Muscle of leg (tissue), 16 donors: ENCODE measurements at places on chromosomes 12 and 14. TPM values are rescaled to one million over a fixed set of nuclear protein-coding genes. Genes with fewer than 3 reads are reported as not detected.

MIA2 gene
- 19.4 TPM for total RNA-seq

ENDOU gene
- total RNA-seq, result 0.31 TPM

CACNA1C gene
- total RNA-seq, result 3.6 TPM

AICDA gene
- 0.40 TPM for total RNA-seq

TAS2R42 gene
- total RNA-seq, result not detected

TMTC1 gene
- 34.7 TPM for total RNA-seq

RNF31 gene
- total RNA-seq, result 36.4 TPM

GRCh38 chr14:39665075-39665475 is 232.8 kb upstream of the FBXO33 start:
- no peak for DNase-seq

DNA sequence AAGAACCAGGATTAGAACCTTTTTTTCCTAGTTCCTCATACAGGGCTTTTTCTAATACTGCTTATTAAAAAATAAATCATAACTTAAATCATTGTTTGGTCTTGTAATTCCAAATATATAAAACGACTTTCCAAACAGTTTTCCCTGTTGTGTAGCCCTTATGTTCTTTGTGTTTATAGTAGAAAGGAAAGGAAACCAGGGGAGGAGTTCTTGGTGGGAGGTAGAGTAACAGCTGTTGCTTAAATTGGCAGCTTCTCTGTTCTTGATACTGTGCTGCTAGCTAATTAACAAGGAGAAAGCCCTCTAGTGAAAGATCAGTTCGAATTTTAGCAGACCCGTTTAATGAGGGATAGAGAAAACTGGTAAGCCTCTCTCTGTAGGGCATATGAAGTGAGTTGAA is 15.0 kb downstream of the SRP54 start:
- DNase-seq, result peak; percentile 27

DNA sequence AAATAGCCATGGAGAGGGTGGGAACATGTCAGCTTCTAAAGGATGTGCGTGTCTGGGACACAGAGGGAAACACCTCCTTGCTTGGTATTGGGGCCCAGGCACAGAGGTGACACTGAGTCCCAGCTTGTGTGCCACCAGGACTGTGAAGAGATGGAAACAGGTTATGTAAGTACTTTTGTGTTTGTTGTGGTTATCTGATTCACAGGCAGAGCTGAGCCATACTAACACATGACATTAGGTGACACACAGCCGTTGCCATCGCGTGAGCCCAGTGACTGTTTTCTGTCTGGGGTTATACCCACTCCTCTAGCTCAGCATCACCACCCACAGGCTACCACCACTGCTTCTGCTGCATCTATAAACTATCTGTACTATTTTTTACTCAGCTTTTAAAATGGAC is 12.1 kb upstream of the FLVCR2 start:
- no peak for DNase-seq

- DNase-seq, result no peak
Observed at GRCh38 chr12:52382854-52383253, 2.6 kb downstream of the KRT84 start.

DNA sequence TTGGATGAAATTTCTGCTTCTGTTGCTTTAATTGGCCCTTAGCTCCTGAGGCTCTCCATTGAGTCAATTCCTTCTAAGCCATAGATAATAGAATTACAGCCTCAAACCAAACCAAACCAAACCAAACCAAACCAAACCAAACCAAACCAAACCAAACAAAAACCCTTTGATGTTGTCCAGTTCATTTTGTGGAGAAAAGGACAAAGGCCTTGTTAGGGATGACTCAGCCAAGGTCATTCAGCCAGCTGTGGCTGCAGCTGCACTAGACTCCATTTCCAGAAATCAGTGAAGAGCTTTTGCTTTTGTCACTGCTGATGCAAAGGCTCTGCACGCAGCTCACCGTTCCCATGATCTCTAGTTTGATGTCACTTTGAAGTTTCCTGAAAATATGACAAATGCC is 82.2 kb upstream of the RMST start:
- DNase-seq, result no peak

GRCh38 chr12:132537836-132538662 is 48.1 kb downstream of the FBRSL1 start:
- no peak for DNase-seq

GRCh38 chr14:54535646-54536045 is 25.9 kb downstream of the CGRRF1 start:
- peak; percentile 58 for DNase-seq

GRCh38 chr12:108560321-108560721 is 652 bp downstream of the SART3 start:
- no peak for DNase-seq

- no peak for DNase-seq
Observed at GRCh38 chr12:68113644-68114043, 45.9 kb downstream of the IFNG start.

GRCh38 chr12:92859650-92860386 is 69.3 kb downstream of the EEA1 start:
- DNase-seq, result no peak

DNA sequence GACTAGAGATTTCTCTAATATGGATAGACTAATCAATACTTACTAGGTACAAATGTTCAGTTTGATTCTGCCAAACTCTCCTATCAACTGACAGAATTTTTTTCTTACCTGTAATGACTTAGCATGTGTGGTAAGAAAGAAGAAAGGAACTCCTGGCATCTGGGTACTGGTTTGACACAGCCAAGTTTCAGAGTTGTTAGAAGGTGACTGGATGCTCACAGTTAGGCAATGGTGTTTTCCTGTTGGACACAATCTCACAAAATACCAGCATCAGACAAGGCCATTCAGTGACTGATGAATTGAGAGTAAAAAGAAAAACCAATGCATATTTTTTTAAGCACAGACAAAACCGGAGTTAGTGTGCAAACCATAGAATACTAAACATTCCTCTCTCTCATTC is 4.2 kb downstream of the MUCL1 start:
- no peak for DNase-seq

DNA sequence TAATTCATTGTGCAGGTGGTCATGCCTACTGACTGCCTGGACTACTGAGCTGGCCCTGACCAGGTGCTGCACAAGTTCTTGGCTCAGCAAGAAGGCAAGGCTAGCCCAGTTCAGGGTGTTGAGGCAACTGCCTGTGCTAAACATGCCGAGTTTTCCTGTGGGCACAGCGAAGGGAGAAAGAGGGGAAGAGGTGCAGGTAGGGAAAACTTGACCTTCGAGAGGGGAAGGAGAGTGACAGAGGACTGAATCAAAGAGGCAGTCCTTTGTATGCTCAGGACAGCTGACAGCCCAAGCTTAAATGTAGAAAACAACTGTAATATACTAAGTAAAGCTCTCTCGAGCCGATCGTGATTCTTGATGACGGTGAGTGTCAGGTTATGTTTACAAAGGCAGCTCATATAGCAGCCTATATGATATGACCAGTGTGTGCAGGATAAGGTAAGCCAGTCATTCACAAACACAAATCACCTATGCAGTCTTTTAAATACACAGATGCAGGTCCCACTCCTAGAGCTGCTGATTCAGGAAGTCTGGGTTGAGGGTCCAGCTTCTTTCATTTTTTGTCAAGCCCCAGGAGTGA is 2.6 kb downstream of the IRAK3 start:
- DNase-seq, result no peak

DNA sequence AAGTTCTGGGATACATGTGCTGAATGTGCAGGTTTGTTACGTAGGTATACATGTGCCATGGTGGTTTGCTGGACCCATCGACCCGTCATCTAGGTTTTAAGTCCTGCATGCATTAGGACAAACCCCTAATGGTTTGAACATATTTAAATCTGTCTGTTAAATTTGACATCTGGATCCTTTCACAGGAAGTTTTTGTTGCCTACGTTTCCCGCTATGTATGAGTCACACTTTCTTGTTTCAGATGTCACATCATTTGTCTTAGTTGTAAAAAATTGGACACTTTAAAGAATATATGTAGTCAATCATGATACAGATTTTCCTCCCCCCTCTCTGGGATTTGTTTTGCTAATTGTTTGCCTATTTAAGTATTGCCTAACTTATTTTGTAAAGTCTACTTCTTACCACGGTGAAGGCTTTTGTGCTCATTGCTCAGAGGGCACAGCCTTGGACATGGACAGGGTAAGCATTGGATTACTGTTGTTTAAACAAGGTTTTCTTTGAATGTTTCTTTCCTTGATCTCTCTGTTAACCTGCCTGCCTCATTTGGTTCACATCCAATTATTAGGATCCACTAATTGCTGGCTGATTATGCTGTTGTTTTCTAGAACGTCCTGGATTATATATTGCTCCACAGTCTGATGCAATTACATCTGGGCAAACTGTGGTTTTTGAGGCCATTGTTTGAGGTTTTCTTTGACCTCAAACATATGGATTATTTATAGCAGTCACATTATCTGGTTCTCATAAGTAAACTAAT is 1441.4 kb downstream of the AACS start:
- DNase-seq, result no peak

- DNase-seq, result no peak
Observed at GRCh38 chr14:57205938-57206337, 62.8 kb downstream of the EXOC5 start.

GRCh38 chr12:104049903-104050356 is at the start of gene GLT8D2:
TSS of gene GLT8D2 (minus strand) at chr12:104050187. CDS start at chr12:104019648, 30,539 bp downstream.
- peak; percentile 92 for DNase-seq

- DNase-seq, result no peak
Observed at GRCh38 chr14:104421401-104421821, 158.2 kb upstream of the C14orf180 start.

GRCh38 chr12:12790956-12791355 is 5.5 kb downstream of the APOLD1 start:
- no peak for DNase-seq

GRCh38 chr12:77065361-77066204 is at the start of gene E2F7:
TSS of gene E2F7 (minus strand) at chr12:77065569. CDS start at chr12:77064635, 934 bp downstream.
- DNase-seq, result peak; percentile 94
